ENCODE measurements at places on chromosomes 3 and 15.

DNA sequence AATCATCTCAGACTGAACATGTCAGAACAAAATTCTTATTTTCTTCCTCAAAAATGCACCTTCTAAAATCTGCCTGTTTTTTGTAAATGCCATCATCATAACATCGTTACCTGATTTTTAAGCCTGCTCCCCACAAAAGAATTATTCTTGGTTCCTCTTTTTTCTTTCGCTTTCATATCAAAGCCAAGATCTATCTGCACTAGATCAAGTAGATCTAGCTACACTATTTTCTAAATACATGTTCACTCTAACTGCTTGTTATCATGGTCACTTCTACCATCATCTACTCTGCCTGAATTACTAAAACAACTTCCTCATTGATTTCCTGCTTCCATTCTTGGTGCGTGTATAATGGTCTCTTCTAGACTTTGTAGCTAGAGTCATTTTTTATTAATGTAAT lies 217.7 kb downstream of the ARPP21 start:
- no peak for DNase-seq

GRCh38 chr3:14267976-14268375 lies 89.4 kb downstream of the LSM3 start:
- no peak for DNase-seq

- DNase-seq, result no peak
Observed at GRCh38 chr15:81301385-81301784, 22.6 kb downstream of the STARD5 start.

- DNase-seq, result no peak
Observed at GRCh38 chr3:187966636-187967406, 187.1 kb upstream of the LPP start.

GRCh38 chr15:61869656-61870055 lies 190.6 kb downstream of the VPS13C start:
- DNase-seq, result no peak

DNA sequence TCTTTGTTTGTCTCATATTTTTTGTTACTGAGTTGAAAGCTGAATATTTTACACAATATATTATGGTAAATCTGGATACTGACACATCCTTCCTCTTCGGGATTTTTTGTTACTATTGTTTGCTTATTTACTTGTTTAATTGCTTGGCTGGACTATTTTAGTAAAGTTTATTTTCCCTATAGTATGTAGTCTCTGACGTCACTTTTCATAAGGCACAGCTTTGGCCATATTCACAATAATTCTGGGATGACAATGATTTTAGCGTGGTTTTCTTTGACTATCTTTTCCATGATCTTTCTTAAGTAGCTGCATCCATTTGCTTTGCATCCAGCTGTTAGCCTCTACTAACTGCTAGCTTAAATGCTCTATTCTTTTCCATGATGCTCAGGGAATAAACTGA lies 552.4 kb downstream of the VGLL3 start:
- DNase-seq, result no peak

DNA sequence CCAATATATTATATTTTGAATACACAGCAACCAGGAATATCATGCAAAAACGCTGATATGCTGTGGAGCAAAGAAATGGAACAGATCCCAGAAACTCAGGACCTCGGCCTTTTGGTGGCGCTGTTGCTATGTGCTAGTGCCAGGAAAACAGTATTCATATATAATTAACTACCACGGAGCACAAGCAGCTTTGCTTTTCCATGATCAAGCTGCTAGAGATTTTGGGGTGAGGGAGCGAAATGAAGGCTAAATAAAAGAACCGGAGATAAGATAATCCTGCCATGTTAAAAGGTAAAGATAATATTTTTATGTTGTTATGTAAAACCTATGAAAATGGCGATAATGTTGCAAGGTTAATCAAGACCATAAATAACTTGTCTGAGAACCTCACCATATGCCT lies 157.7 kb upstream of the FAM3D start:
- no peak for DNase-seq

DNA sequence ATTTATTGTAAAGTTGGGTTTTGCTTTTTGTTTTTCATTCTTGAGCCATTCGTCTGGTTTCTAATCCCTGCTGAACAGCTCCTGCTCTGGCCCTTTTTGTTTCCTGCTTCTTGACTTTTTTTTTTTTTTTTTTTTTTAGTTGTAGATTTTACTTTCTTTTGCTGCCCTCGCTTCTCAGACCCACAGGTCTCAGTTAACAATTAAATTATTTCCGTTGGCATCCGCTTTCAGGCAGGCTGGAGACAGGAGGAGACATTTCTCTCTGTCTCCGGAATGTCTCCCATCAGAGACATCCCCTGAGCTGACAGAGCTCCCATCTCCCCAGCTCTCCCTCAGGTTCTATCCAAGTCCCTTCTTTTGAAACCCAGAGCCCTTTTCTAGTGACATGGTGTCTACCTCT lies 68.6 kb downstream of the SLC6A6 start:
- no peak for DNase-seq

DNA sequence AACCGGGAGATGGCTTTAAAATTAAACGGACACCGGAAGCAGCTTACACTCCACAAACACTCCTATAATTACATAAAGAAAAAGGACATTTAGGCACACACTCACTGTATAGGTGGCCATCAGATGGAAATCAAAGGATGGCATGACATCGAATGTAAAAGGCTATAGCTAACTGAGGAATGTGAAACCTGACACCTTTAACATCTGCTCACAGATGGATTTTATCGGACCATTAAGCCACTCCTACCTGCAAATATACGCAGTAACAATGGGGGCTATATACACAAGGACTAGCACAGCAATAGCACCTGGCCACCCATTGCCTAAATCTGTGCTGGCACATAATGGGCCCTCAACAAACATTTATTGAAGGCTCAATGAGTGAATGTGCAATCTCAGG lies 14.5 kb upstream of the RBSN start:
- no peak for DNase-seq

GRCh38 chr3:62439978-62440377 lies 66.6 kb upstream of the FEZF2 start:
- no peak for DNase-seq

DNA sequence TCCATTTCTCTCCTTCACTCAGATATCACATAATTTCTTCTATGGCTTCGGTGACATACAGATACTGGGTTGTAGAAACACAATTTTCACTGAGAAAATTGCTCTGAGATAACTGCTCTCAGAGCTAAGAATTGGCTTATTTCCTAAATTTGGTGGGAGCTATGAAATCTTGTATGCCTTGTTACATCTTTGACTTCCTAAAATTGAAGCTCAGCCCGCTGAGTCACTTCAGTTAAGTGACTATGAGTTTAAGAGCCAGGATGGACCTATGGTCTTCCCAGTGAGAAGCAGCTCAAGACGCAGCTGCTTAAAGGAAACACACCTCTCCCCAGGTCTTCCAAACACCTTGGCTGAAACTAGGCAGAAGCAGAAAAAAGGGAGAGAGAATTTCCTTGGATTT lies 56.4 kb downstream of the EFHB start:
- DNase-seq, result no peak

Measured in aorta (tissue), 5 donors.